ENCODE measurements at places on chromosomes 13 and 19.

GRCh38 chr13:97539651-97540610 is 106.0 kb downstream of the RAP2A start:
- no peak for DNase-seq

GRCh38 chr19:46951171-46951986 is 68.3 kb upstream of the NPAS1 start:
- DNase-seq, result no peak

GRCh38 chr13:97434397-97435201 is 630 bp downstream of the RAP2A start:
- DNase-seq, result peak; percentile 62

DNA sequence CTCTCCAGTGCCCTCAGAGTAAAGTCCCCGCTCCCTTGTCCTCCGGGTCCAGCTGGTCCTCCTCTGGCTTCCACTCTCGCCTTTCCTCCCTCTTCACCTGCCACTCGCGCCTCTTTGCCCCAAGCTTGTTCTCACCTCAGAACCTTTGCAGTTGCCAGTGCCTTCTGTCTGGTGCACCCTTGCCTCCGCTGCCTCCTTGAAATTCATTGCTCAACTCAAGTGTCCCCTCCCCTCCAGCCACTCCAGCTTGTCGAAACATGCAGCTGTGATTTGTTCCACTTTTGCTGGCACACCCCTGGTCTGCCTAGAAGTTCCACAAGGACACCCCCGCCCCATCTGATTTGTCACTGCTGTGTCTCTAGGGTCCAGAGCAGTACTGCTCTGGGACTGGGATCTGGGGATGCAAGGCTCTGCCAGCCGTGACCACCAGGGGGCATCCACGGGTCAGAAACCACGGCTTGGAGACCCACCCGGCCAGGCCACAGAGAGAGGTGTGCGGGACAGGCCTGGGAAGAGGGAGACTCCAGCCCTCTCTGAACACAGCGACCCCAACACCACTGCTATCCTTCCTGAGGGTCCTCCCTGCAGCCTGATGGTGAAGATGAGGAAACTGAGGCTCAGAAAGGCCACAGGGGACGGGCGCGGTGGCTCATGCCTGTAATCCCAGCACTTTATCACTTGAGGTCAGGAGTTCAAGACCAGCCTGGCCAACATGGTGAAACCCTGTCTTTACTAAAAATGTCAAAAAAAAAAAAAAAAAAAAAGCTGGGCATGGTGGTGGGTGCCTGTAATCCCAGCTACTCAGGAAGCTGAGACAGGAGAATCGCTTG is 49.9 kb downstream of the AP1M1 start:
- peak; percentile 83 for DNase-seq

DNA sequence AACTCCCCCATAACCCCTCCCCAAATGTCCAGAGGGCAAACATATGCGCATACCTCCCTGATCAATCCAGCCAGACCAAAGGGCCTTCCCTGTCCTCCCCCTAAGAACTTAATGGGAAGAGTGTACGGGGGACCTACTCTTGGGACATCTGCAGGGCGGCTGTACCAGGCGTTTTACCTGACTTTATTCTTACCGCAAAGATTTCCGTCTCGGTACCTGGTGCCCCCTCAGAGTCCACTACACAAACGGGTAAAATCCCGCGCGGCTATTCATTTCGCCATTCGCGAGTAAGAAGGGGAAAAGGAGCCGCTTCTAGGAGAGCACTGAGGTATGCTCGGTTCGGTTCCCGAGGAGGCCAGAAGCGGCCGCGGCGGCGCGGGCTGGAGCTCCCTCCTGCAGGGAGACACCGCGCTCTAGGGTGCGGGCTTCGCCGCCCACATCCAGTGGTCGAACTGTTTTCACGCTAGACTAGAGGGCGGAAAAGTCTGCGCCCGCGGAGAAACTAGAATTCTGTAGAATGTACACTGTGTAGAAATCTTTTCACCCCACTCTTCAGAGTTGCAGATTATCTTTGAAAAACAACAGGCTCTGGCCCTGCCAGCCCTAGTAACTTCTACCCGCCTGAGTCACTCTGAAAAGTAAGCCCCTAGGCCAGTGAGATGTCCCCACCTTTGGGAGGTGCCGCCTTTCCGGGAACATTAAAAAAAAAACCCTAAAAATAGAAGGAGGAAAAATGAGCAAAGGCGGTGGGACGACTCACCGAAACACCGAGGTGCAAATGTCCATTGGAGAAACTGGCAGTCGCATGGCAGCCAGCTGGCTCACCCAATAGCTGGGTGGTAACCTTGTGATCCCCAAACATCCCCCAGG is 3.8 kb upstream of the TSHZ3 start:
- no peak for DNase-seq

GRCh38 chr13:37701306-37701705 is 102.7 kb upstream of the POSTN start:
- DNase-seq, result no peak

- no peak for DNase-seq
Observed at GRCh38 chr13:42119041-42119440, 70.6 kb downstream of the DGKH start.

DNA sequence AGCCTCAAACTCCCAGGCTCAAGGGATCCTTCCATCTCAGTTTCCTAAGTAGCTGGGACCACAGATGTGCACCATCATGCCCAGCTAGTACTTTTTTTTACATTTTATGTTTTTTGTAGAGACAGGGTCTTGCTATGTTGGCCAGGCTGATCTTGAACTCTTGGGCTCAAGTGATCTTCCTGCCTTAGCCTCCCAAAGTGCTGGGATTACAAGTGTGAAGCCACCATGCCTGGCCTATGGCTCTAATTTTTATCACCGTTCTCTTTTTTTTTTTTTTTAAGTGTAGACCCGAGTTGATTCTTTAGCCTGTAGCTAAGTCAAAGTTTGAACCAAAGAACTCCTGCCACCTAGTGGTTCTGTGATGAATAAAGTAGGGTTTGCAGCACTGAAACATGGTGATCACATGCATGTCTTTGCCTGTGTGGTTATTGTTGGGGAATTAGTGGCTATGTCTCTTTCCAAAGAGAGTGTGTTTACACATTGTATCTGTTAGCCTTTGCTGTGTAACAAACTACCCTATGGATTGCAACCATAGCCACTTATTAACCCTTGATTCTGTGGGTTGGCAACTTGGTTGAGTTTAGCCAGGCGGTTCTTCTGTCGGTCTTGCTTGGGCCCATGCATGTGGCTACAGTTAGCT is 11.6 kb downstream of the NFILZ start:
- peak; percentile 83 for DNase-seq

DNA sequence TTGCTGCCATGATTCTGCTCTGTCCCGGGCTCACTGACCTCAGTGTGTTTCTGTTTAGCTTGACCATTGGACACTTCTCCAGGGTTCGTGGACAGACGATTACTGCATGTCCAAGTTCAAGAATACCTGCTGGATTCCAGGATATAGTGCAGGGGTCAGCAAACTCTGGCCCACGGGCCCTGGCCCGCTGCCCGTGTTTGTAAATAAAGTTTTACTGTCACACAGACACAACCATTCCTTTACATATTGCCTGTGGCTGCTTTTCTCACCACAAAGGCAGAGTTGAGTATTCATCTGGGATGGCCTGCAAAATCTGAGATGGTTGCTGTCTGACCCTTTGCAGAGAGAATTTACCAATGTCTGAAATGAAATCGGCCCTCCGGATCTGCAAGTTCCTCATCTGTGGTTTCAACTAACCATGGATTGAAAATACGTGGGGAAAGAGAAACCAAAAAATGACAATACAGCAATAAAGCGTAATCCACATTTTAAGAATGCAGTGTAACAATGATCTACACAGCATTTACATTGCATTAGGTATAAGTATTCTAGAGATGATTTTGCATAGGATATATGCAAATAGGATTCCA is 25.9 kb upstream of the F2RL3 start:
- peak; percentile 83 for DNase-seq

DNA sequence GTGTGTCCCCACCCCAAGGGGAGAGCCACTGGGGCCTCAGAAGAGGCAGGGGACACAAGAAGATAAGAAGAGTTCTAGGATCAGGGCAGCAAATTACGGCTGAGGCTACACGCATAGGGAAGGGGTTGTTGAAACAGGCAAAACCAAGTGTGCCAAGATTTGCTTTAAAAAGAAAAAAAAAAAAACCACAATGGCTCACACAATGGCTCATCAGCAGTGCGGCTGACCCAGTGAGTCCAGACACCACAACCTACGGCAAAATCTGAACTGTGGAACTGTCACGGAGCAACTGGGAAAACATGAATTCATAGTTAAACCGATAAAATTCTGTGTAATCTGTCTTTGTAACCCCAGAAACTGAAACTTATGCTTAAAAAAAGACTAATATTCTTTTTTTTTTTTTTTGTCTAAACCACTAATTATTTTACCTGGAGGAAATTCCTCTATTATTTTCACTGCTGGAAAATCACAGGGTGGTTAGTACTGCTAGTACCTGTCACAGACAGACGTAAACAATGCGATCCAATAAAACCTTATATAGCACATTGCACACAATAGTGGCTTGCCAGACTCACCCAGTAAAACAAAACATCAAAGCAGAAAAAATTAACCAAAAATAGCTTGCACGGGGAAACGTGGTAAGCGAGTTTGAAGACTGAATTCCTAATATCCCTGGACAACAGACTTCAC is 325.4 kb upstream of the TSHZ3 start:
- no peak for DNase-seq

DNA sequence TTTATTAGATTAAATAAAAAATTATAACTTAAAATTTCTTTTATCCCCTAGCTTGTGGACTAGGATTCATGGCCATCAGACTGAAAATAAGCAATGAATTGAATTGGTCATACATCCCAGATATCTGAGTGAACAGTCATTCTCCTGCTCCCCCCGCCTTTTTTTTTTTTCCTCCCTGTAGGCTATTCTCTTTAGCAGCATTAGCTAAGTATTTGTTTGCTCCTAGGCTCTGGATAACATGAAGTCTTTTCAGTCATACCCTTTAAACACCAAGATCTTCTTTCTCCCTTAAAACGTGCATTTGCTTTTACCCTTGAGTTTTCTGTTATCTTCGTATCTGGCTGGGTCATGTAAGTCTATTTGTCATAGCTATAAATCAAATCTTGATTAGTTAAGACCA is 866.7 kb upstream of the SPRY2 start:
- DNase-seq, result no peak

DNA sequence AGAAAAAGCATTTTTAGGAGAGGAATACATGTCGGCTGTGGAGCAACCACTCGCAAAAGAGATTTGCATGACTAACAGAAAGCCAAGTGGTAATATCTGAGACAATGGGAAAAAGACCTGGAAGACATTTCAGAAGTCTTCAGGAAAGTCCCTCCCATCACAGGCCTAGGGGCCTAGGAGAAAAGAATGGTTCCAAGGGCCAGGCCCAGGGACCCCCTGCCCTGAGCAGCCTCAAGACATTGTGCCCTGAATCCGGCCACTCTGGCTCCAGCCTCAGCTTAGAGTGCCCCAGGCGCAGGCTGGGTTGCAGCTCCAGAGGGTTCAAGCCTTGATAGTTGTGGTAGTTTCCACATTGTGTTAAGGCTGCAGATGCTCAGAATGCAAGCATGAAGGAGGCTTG is 9.4 kb downstream of the ZNF221 start:
- DNase-seq, result no peak

GRCh38 chr19:2329149-2329478 is 630 bp downstream of the SPPL2B start:
- DNase-seq, result no peak

- no peak for DNase-seq
Observed at GRCh38 chr13:80348314-80348713, 7.4 kb upstream of the SPRY2 start.

- no peak for DNase-seq
Observed at GRCh38 chr13:68727798-68728197, 1379.8 kb upstream of the ATXN8OS start.

GRCh38 chr19:21902571-21902970 is 66.6 kb upstream of the ZNF43 start:
- no peak for DNase-seq

GRCh38 chr13:104592545-104593250 is 1526.5 kb upstream of the SLC10A2 start:
- DNase-seq, result no peak

GRCh38 chr13:84290386-84290785 is 408.1 kb upstream of the SLITRK1 start:
- no peak for DNase-seq

DNA sequence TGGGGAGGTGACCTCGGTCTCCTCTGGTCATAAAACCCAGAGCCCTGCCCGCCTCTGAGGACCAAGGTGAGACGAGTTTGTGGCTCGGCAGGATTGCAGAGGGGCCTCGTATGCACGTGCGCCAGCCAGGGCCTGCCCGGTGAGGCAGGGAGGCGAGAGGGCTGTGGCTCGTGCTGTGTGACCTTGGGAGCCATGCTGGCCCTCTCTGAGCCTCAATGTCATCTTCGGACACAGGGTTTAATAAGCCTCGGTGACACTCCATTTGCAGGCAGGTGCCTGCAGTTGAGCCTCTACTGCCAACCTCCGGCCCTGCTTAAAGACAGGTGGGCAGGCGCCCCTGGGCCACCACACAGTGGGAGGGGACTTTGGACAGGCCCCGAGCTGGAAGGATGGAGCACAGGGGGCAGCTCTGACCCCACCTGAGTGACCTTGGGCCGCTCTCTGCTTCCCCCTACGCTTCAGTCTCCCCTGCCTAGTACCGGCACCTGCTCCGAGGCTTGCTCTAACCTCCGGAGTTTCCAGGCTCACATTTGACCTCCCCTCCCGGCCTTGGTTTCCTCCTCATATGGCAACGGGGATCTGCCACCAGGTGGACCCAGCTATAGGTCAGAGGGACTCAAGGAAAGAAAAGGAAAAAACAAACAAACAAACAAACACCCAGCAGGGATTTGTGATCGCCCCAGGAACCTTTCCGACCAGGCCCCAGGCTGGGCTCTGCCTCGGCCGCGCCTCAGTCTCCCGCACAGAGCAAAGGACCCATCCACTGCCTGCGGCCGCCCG is 3.1 kb downstream of the ZBTB7A start:
- DNase-seq, result no peak

- peak; percentile 48 for DNase-seq
Observed at GRCh38 chr13:108176685-108177274, 38.6 kb downstream of the LIG4 start.

DNA sequence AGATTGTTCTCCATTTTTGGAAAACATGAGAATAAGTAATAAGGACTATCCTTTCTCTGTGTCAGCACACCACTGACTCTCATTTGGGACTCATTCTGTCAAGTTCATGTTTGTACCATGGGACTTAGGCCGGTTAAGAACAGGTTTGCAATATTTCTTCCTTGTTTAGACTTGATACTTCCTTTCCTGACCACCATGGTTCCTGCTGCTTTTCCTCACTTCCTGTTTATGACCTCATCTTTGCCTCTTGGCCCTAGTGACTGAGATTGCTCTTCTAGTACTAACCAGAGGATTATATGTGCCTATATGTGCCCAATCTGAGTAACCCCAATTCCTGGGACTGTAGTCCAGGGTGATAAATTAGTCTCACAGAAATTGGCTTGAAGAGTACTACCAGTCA is 32.5 kb upstream of the NDFIP2 start:
- DNase-seq, result peak; percentile 54

- no peak for DNase-seq
Observed at GRCh38 chr19:31930401-31930800, 415.0 kb upstream of the ZNF507 start.
